ENCODE measurements at places on chromosomes 6 and 20.

DNA sequence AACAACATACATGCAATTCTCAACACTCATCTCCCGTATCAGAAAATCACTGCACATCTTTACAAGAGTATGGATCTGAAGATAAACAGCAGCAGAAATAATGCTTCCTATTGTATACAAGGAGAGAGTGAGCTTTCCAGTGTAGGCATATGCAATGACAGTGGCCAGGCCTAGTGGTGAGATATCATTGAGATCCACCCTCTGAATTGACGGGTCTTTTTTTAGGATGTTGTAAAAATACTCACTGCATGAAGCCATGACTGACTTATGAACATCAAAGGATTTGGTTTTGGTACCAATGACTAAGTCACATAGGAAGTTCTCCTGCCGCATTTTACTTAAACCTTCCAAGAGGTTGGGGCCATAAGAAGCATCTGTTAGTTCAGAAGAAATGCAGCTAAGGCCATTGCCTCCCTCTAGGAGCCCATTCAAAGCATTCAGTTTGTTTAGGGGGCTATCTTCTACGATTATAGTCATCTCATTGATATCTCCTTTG is 10.8 kb downstream of the KLHL31 start:
- DNase-seq = no peak

- DNase-seq = no peak
These were observed 48.9 kb downstream of the SNX14 start for GRCh38 chr6:85544776-85545175.

GRCh38 chr6:105380634-105381033 is 22.2 kb downstream of the PREP start:
- DNase-seq = no peak

DNA sequence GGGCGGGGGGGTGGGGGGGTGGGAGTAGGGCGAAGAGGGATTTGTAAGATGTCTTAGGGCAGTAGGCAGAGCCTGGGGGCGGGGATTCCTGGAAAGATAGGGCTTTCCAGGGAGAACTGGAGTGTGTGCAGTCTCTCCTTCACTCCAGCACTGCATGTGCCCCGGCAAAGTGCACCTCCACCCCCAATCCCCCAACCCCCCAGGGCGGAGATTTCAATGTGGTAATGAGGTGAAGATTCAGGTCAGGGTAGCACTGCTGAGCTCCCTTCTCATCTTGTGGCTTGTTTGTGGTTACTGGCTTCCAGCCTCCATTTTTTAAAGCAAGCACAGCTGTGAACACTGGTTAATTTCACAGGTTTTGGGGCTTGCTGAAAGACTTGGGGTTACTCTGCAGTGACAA is 5.9 kb downstream of the TMEM239 start:
- no peak for DNase-seq

GRCh38 chr20:5918856-5919625 is 31.3 kb downstream of the TRMT6 start:
- no peak for DNase-seq

DNA sequence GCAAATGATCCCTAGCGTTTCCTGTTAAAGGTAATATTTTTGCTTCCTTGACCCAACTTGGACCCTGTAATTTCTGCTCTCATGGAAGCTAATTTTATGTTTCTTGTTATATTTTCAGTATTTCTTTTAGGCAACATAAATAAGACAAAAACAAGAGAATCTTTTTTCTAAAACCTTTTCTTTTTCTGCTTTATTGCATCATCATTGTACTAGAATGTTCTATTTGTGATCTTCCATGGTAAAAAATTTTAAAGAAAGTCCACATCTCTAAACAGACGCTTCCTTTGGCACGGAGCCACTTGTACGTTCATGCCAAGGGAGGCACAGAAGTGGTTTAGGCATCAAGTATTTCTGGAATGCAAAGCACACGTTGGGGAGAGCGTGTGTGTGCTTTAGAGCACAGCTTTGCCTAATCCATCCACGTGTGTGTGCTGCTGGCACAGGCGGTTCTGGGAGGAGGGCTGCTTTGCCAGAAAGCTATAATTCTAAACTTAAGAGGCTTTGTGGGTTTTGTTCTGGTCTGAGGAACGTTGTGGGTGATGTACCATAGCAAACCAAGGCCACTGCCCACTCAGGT is 98.3 kb downstream of the SASH1 start:
- no peak for DNase-seq

DNA sequence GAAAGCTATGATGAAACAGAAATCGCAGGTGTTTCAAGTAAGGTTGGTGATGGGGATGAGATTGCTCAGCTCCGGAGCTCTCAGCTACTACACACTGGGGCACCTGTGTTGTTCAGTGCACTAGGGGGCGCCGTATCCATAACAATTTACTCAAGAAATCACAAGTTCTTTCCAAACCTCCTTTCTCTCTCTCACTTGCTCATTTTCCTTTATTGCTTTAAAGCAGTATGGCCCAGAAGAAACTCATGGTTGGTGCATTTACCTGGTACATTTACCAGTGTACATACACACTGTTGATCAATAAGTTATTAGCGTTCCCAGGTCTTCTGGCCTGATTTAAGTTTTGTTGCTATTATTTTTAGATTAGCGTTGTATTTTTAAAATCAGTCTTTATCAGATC is 235.2 kb upstream of the TAB2 start:
- DNase-seq = peak; percentile 53

DNA sequence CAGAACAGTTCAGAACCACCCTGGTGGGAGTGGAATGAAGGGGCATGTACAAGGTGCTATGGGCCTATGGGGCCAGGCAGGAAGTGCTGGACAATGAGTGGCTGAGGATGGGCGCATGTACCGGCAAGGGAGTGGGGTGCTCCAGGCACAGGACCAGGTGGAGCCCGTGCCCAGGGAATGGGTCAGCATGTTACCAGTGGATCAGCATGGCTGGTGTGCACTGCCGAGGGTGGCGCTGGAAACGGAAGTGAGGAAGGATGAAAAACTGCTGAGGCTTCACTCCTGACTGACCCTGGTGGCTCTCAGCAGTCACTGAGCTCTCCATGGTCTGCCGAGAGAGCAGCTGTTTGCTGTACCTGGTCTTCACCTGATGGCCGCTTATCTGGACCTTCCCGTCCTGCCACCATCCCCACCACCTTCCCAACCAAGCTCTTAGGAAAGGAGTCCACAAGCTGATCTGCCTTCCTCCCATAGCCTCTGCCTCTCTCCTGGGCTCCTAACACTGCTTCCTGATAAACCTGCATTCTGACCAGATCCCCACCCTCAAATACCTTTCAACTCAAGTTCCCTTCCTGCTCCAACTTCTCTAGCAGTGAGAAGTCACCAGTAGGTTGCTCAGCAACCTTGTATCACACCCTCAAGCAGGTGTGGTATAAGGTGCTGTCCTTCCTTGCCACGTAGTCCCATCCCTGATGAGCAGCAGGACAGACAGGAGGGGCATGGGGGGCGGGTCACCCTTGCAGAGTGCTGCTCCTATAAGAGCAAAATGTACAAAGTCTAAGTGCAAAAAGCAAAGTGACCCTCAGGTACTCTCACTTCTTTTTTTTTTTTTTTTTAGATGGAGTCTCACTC is 7.1 kb downstream of the UQCC2 start:
- DNase-seq = no peak

DNA sequence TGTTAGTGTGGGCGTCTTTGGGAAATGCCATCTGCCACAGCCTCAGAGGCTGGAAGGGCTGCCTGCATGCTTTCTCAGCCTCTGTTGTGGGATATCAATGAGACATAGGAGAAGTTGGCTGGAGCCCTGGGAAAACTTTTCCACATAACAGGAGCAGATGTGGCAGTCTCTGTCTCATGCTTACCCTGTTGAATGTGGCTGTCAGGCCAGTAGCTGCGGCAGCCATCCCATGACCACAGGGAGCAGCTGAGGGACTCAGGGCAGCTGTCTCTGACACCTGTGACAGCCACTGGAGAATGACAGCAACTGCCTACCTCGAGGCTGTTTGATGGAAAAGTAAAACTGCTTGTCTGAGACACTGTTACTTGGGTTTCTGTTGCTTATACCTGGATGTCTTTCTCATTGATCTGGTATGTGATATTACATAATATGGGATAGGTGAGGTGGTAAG is 64.4 kb downstream of the TULP4 start:
- no peak for DNase-seq

- DNase-seq = no peak
These were observed 196.2 kb downstream of the BTBD9 start for GRCh38 chr6:38443352-38444144.

DNA sequence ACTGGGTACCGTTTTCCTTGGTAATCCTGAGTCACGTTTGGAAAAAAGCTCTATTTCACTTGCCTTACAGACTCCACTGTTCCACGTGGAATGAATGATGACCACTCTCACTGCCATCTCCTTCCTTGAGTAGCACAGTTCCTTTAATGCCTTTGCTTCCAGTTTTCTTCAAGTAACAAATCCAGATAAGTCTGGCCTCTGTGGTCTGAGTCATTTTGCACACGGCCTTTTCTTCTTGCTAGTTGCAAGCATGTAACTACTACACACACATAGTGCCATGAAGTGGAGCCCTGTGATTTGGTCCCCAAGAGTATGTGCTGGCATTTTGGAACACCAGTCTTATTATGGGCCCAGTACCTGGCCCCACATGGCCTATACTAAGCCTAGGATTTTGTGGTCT is 182.8 kb downstream of the SASH1 start:
- no peak for DNase-seq

- no peak for DNase-seq
These were observed 43.0 kb downstream of the FAM184A start for GRCh38 chr6:119035459-119035858.

DNA sequence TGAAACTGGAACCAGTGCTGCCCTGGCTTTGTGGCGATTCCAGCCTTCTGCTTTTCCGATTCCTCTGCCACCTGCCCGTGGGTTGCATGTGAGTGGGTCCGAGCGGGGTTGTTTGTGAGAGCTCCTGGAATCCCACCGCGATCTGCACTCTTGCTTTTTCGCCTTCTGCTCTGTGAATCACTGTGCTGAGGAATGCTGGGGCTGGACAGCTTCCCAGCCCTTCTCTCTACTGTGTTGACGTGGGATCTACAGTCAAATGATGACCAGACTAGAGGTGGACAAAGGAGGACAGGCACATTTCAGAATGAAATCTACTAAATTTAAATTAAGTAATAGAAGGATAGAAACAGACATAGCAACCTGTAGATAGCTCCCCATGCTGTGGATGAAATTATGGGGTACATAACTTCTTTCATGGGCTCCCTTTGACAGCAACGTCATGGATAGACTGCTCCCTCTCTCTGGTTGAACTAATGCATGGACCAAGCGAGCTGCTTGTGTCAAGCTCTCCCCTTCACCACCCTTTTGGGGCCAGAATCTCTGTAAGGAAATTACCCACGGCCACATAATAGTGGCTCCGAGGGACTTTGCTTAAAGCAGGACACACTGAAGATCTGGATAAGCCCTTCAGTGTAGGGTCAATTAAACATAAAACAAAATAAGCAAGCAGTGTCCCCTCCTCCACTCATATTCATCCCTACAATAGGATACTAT is 2.0 kb downstream of the FNDC1 start:
- DNase-seq = no peak

DNA sequence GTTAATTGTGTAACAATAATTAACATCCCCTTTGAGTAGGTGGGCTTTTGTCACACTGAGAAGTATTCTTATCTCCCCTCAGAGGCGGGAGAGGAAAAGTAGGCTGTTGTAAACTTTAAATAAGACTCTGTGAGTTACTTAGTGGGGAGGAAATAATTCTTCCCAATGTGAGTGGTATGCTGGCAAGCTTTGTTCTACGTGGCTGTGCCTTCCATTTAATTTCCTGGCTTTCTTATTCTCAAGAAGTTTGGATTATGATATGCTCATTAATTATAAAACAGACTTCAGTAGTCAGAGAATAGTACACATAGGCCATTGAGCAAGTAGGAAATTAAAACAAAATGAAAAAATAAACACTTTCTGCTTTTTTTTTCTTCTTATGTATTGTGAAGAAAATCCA is 19.1 kb downstream of the ADGRB3 start:
- DNase-seq = no peak

DNA sequence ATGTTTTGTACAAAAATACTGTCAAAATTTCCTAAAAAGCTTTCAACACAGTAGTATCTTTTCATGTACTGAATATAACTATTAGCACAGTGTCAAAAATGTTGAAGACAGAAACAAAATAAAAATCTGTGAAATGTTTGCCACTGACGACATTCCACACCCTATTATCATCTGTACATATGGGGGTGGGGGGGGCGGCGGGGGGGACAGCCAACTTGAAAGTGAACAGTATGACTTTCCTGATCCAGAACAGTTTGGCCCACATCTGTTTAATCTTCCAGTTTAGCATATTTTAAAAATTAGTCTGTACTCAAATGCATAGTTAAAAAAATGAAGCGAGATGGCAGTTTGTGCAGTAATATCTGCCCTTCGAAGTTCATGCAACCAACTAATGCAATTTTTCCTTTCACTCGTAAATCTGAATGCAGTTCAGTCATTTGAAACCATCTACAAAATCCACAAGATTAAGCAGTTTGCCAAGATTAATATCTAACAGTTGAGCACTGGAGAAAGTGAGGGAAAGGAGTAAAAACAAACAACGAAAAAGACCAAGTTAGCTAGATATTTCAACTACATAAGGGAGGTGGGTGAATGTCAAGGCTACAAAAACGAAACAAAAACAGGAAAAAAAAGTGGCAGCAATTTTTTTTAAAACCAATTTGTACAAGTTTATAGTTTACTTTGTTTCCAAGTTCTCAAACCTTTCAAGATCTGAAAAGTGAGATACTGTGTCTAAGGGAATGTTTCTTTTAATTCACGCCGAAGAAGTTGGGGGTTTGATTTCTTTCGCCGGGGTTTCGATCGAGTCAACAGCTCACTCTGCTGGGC is 1.9 kb downstream of the CITED2 start:
- no peak for DNase-seq

- DNase-seq = no peak
These were observed 260.3 kb downstream of the ALDH8A1 start for GRCh38 chr6:134689641-134690040.

DNA sequence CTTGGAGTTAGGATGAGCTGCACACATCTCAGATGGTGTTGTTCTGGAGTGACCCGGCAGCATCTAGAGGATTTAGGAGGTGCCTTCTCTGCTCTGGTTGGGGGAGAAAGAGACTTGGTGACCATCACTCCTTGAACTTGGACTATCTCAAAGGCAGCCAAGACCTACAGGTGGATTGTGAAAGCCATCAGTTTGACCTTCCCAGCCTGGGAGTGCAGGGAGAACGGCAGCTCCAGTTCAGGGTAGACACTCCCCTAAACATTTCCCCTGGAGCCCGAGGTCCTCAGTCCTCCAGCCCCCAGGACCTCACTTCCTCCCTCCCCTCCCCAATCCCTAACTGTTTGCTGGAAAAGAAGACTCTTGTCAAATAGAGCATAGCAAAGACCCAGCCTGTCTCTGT is 128.7 kb upstream of the ARMC2 start:
- no peak for DNase-seq

- no peak for DNase-seq
These were observed 48.4 kb downstream of the PREX1 start for GRCh38 chr20:48779435-48779834.

GRCh38 chr20:37353285-37353849 is 7.4 kb downstream of the SRC start:
- no peak for DNase-seq

- no peak for DNase-seq
These were observed 185.6 kb downstream of the TSHZ2 start for GRCh38 chr20:53157443-53158408.
